ENCODE measurements at places on chromosomes 7 and 10.

GRCh38 chr7:99141841-99142726, 1.8 kb downstream of the SMURF1 start:
- no peak for DNase-seq

GRCh38 chr7:157616426-157616825, 279.6 kb downstream of the DNAJB6 start:
- no peak for DNase-seq

GRCh38 chr7:131045526-131045925, 282.1 kb upstream of the MKLN1 start:
- no peak for DNase-seq

DNA sequence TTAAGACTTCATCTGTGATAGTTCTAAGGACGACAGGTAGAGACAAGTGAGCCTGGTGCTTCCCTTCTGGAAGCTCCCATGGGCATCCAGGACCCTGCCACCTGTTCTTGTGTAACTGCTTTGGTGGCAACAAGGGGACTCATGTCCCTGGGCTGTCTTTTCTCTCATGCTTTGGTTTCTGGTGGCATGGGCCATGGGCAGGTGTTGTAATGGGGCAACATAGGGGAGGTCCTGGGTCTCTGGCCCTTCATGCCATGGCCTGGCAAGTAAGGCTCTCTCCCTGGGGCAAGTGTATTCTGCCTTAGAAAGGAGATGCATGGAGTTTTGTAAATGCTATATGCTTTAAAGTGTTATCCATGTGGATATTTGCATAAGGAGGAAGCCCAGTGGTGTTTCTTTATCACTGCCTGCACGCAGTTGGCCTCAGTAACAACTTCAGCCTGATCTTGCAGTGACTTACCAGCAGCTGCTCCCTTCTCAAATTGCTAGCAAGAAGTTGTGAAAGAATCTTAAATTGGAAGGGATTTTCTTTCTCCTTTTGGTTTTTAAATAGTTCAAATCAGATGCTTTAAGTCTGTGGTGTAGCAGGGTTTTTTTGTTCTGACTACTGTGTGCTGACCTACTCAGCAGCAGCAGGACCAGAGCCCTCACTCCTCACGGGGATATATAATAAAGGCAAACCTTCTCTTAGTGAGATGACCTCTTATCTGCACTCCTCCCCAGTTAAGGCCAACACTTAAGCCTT, 39.9 kb downstream of the OGDH start:
- DNase-seq: no peak

- DNase-seq: peak; percentile 56
These were observed 63.5 kb downstream of the ZNF365 start for GRCh38 chr10:62437696-62438095.

GRCh38 chr7:41702635-41703371, at the start of gene INHBA:
INHBA (minus strand) TSS chr7:41703090; CDS start chr7:41700374, 2,716 bp downstream.
- no peak for DNase-seq

GRCh38 chr7:116524609-116525297, at the start of gene CAV1:
CAV1 (plus strand) TSS chr7:116525036; CDS start chr7:116525063, 27 bp downstream.
- peak; percentile 97 for DNase-seq

DNA sequence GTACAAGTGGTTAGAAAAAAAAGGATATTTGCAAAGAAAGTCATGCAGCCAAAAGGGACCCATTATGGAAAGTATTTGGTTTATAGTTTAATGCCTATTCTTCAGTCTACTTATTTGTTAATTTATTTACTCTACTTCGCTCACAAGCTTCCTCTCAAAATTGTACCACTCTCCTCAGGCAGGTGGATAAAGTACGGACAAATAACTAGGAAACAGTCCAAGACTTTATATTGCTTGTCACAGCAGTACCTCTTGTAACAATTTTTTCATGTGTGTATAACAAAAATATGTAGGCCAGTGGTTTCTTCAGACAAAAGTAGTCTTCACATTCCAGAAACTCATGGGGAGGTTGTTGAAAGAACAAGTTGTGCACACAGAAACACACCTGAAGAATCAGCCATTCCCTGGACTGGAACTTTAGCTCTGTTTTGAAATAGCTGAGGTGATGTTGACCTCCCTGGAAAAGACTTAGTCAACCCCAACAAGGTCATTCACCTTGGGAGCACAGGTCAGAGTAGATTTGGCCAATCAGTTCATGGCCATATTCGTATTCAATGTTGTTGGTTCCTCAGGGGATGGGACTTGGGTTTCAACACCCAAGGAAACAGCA, 73.4 kb downstream of the TES start:
- no peak for DNase-seq

- DNase-seq: no peak
These were observed 13.5 kb downstream of the EPHB6 start for GRCh38 chr7:142868188-142868985.

GRCh38 chr10:98033515-98033914, 3.1 kb upstream of the CRTAC1 start:
- DNase-seq: no peak

- no peak for DNase-seq
These were observed 5.0 kb upstream of the CCM2 start for GRCh38 chr7:44994877-44995554.

GRCh38 chr10:88592381-88592780, 5.8 kb downstream of the LIPJ start:
- DNase-seq: no peak

Measured in fibroblast of the conjunctiva (primary cell).